ENCODE measurements at places on chromosomes 2 and 18. TPM values are rescaled to one million over a fixed set of nuclear protein-coding genes. Genes with fewer than 3 reads are reported as not detected.

MC5R gene
- not detected for total RNA-seq

DNA sequence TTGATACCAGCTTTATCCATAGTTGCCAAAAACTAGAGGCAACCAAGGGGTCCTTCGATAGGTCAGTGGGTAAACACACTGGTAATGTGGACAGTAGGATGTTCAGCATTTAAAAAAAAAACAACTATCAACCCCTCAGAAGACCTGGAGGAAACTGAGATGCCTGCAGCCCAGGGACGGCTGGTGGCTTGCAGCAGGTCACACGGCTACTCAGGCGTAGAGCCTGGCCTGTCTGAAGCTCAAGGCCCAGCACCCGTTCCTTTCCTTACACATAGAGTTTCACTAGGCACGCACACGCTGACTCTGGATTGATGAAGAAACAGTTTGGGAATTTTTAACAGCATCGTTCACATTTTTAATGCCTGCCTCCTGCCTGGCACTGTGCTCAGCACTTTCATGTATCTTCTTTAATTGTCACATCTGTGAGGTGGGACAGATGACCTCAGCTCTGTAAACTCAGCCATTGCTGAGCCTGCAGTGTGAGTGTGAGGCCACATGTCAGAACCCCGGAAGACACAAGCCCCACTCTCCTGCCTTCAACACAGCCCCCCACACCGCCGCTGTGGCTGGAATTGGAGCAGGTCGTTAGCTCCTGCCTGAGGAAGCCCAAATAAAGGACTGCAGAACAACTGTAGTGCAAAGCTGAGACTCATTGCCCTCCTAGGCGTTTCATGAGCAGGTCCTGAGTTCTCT is 40.7 kb downstream of the TRAPPC12 start:
- DNase-seq = no peak

- DNase-seq = peak; percentile 85
Measured at GRCh38 chr2:393711-394696, 106.1 kb upstream of the ALKAL2 start.

DNA sequence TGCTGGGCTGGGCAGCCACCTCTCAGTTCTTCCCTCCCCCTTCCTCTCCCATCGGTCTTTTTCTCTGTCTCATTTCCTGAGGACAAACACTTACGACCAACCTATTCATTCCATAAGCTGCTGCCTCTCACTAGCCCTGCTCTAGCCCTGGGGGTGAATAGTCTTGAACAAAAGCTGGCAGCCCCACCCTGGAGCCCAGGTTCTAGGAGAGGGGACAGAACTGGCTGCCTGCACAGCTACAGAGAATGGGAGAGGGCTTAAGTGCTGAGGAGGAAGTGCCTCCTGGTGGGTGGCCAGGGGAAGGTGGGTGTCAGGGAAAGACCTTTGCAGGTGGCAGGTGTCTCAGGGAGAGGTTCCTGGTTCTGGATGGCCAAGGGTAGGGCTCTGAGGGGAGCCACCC is 22.8 kb downstream of the ANO7 start:
- no peak for DNase-seq

DNA sequence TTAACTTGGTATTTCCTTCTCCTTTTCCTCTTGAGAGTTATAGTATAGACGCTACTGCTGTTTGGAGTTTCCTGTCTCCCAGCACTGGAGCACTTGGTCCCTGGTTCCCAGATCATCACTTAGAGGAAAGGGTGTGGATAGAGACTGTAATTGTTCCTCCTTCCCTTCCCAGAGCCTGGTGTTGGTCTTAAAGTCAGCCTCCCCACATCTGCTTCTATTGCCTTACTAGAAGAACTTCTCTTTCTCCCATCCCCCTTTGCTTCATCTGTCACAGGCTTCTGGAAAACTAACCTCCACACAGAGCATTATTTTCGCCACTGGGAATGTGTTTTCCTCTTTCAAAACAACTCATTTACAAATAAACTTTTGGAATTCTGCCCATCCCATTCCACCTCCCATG is 131.0 kb downstream of the CCDC85A start:
- no peak for DNase-seq

DNA sequence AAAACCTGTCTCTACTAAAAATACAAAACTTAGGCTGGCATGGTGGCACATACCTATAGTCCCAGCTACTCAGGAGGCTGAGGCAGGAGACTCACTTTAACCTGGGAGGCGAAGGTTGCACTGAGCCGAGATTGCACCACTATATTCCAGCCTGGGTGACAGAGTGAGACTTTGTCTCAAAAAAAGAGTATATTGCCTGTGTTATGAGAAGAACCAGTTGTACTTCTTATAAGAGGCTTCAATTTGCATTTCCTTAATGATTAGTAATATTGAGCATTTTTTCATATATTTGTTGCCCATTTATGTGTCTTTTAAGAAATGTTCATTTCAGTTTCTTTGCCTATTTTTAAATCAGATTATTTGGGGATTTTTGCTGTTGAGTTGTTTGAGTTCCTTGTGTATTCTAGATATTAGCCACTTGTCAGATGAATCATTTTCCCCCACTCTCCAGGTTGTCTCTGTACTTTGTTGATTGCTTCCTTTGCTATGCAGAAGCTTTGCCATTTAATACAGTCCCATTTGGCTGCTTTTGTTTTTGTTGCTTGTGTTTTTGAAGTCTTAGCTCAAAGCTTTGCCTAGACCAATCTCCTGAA is 75.8 kb upstream of the LRPPRC start:
- no peak for DNase-seq

GRCh38 chr2:232261776-232262175 is 116.8 kb upstream of the ALPP start:
- DNase-seq = no peak

All from activated CD8-positive, alpha-beta T cell treated with anti-CD3 and anti-CD28 coated beads, Interleukin-2, amount 10 ng/mL, durations not matched to agents 7 days and 5 days (primary cell).